ENCODE measurements at places on chromosomes 1 and 21. TPM values are rescaled to one million over a fixed set of nuclear protein-coding genes. Genes with fewer than 3 reads are reported as not detected.

GRCh38 chr1:112985123-112985522 is 29.1 kb upstream of the SLC16A1 start:
- no peak for DNase-seq

DNA sequence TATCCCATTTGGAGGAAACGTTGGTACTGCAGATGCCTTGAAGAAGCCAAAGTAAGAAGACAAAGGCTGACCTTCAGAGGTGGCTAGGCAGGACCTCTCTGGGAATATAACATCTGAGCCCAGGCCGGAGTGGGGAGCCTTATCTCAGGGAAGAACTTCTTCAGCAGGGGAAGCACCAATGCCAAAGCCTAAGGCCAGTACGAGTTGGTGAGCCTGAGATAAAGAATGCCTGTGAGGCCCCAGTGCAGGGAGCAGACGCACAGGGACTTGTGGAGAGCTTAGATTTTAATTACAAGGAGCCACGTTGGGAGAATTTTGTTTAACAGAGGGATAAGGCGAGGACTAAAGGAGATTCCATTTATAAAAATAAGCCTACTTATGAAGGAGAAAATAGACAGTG is 468.8 kb upstream of the RUNX1 start:
- no peak for DNase-seq

DNA sequence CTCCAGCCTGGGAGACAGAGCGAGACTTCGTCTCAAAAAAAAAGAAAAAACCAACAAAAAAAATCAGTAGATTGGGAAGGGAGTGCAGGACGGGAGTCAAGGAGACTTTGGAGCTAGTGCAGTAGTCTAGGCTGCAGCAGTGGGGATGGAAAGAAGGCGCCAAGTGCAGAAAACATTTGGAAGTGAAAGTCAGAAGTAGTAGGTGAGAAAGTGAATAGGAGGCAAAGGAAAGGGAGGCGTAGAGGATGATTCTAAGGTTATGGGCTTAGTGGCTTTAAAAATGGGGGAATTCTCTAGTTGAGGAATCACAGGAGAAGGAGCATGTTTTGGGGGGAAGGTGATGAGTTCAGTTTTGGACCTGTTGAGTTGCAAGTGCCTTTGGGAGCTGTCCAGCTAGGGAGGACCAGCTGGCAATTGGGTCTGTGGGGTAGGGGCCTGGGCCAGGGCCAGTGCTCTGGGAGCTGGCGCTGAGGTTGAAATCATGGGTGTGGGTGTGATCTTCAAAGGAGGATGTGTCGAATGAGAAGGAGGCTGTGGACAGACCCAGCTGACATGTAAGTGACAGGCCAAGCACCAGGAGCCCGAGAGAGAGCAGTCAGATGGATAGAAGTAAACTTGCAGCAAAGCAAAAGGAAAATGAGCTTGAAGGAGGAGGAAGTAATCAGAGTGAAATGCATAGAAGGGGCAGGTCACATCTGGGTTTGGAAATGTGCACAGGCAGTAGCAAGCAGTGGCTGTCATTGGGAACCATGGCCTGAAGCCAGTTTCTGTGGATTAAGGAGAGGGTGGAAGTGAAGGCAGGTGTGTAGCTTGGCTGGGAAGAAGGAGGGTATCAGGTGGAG is 15.8 kb downstream of the TMCC2 start:
- no peak for DNase-seq

DNA sequence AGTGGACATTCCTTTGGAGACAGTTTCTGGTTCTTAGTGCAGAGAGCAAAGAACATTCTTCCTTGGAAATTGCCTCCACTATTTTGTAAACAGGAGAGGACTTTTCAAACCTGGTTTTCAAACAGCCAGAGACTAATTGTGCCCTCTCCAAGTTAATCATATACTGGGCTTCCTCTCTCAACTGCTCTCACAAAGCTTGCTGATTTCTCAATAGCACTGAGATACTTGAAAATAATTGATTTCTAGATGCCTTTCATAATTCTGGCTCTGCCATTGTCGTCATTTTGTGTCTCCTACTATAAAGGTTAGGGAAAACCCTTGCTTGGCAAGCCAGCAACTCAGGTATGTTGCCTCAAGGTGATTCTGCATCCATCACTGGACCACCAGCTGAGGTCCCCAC is 56.0 kb downstream of the KCNJ15 start:
- no peak for DNase-seq

DNA sequence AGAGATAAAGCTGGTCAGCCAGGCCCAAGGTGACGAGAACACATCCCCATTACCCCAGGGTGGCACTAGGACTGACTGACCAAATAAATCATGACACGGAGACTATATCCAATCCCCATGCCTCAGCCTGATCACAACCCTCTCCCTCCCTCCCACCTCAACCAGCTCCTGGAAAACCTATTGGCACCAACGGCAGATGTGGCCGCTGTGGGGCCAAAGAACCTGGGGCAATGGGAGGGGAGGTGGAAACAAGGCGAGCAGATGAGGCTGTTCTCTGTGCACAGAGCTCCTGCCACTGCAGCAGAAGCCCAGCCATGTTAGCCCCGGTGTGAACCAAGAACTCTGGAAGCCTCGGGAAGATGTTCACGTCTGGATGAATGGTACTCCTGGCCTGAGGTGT is 77.6 kb downstream of the CD247 start:
- no peak for DNase-seq

DNA sequence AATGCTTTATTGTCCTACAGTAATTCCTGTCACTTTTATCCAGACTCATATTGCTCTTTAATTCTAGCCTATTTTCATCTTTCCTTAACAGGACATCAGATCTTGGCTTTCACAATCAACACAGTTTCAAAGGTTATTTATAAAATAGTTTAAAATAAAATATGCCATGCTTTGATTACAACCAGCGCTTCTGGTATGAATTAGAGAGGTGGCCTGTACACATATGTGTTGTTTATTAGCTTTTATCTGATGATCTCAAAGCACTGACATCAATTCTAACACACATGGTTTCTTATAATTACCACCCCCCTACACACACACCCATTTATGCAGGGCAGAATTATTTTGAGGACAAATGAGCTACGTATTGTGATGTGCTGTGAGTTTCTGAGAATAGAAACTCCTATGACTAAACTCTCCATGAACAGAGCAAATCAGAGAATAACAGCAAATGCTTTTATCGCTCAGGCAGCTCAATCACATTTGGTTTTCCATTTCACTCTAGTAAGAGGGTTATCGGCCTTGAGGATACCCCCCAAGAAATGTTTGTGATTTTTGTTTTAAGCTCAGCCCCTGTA is 18.0 kb downstream of the CD247 start:
- DNase-seq, result no peak

- no peak for DNase-seq
Measured at GRCh38 chr1:49527606-49528305, 496.0 kb downstream of the AGBL4 start.

The SNX7 gene
- polyA plus RNA-seq, result 27.0 TPM

- no peak for DNase-seq
Measured at GRCh38 chr1:40769815-40770214, 13.8 kb upstream of the KCNQ4 start.

- no peak for DNase-seq
Measured at GRCh38 chr1:71298633-71299032, 217.8 kb upstream of the ZRANB2 start.

DNA sequence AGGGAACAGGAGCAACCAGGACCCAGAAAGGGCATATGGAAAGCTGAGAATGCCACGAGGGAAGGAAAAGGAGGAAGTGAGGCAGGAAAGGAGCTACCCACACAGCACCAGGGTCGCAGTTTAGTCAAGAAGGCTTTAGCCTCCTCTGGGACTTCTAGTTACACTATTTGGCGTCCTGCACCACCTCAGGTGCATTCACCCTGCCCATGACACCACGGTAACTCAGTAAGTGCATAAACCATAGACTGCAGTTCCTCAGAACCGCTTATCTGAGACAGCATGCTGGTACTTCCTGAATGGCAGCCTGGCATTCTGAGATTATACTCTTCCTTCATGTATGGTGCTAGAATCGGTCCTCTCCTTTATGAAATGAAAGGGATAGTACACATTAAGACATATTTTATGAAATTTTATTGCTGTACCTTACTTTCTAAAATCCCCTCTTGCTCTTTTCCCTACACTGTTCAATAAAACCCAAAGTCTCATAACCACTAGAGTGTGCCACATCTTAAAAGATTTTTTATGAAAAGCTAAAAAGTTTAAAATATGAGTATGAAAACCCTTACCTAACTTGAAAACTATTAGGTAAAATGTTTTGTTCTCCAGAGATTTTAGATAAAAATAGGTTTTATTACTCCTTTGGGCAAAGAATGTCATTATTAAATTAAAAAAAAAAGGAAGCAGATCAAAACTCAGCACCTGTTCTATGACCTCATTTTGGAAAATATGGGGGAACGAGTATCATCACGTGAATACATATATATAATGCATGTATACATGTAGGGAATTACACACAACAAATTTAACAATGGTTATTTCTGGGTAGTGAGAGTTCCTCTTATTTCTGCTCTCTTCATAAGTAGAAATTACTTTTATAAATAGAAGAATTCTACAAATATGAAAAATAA is 67.3 kb downstream of the VAV3 start:
- no peak for DNase-seq

The TACSTD2 gene
- polyA plus RNA-seq, result 0.28 TPM

GRCh38 chr1:34946211-34946610 is 16.8 kb upstream of the DLGAP3 start:
- DNase-seq, result no peak

- peak; percentile 52 for DNase-seq
Measured at GRCh38 chr1:230730977-230731376, 16.2 kb upstream of the CAPN9 start.

- DNase-seq, result no peak
Measured at GRCh38 chr21:28344985-28345384, 647.7 kb downstream of the LTN1 start.

The HUNK gene
- polyA plus RNA-seq, result 6.3 TPM

- no peak for DNase-seq
Measured at GRCh38 chr1:243746751-243747150, 103.3 kb downstream of the AKT3 start.

- no peak for DNase-seq
Measured at GRCh38 chr21:25428537-25428936, 178.7 kb downstream of the MRPL39 start.

- no peak for DNase-seq
Measured at GRCh38 chr1:210328032-210328745, 513 bp upstream of the HHAT start.

The ETV3L gene
- not detected for polyA plus RNA-seq

DNA sequence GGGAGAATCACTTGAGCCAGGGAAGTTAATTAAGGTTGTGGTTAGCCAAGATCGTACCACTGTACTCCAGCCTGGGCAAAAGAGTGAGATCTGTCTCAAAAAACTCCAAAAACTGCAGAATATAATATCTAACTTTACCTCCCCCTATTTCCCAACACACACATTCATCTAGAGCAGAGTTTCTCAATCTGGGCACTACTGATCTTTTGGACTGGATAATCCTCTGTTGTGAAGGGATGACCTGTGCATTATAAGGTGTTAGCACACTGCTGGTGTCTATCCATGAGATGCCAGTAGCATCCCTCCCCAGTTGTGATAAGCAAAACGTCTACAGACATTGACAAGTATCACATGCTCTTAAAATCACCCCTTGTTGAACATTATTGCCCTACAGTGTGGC is 61.8 kb downstream of the RGS13 start:
- no peak for DNase-seq

The AMY2B gene
- polyA plus RNA-seq, result 15.7 TPM

- DNase-seq, result no peak
Measured at GRCh38 chr1:2267862-2268261, 39.7 kb downstream of the SKI start.

- peak; percentile 49 for DNase-seq
Measured at GRCh38 chr1:183242556-183242955, 56.5 kb downstream of the LAMC2 start.

GRCh38 chr1:164659621-164660411 is 100.8 kb downstream of the PBX1 start:
- DNase-seq, result no peak

GRCh38 chr1:156895455-156895812 is 1.9 kb downstream of the PEAR1 start:
- no peak for DNase-seq

- no peak for DNase-seq
Measured at GRCh38 chr1:8389958-8390535, 72.1 kb downstream of the SLC45A1 start.

DNA sequence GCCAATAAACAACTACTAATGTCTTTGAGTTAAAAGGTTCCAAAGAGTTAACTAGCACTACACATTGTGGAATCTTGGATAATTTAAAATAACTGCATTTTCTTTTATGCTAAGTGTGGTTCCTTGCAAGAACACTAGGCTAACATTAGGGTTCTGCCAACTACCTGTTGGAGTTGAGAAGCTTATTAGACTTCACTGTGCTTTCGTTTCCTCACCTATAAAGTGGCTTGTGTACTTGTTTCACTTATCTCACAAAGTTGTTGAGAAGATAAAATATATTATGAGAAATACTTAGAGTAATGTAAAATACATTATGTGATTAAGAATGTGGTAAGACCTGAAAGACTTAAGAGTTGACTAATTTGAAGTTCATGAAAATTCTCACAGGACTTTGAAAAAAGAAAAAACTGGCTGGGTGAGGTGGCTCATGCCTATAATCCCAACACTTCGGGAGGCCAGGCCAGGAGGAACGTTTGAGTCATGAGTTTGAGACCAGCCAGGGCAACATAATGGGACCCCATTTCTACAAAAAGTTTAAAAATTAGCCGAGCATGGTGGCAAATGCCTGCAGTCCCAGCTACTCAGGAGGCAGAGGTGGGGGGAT is 5.6 kb upstream of the RRAGC start:
- no peak for DNase-seq

GRCh38 chr21:41970106-41970391 is 16.2 kb upstream of the C2CD2 start:
- DNase-seq, result no peak

DNA sequence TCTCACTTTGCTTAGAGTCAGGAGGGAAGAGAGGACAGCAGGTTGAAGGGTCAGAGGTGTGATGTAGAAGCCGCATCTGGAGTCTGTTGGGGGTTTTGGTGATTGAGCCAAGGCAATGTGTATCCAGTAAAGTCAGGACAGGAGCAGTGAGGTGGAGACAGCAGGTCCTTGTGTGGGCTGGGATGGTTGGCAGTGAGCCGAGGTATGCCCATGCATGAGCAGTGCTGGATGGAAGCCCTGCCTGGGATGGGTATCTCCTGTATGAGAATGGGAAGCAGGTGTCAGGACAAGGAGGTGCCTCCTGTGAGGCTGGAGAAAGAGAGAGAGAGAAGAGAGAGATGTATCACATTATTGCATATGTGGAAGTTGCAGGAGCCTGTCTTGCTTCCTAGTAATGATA is 90.0 kb downstream of the OBSCN start:
- DNase-seq, result no peak

The AMY1C gene
- polyA plus RNA-seq, result not detected

- no peak for DNase-seq
Measured at GRCh38 chr1:97849345-97850340, 71.2 kb downstream of the DPYD start.

GRCh38 chr1:170874671-170875070 is 60.7 kb upstream of the MROH9 start:
- DNase-seq, result no peak

The SYPL2 gene
- 219 TPM for polyA plus RNA-seq

DNA sequence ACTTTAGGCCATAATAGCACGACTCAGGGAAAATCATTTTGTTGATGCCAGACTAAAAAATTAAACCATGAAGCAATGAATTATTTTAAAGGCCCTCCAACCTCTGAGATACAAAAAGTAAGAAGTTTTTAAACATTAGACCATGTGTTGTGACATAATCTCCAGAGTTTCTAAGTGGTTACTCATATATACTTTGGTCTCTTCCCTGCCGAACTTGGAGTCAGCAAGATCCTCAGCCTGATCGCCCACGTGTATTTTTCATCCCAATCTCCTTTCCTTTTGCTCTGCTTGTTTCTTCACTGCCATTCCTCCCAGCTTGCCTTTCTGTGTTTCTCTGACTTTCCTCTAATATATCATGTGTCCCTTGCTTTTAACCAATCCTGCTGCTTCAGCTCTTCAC is 3.8 kb downstream of the ARV1 start:
- no peak for DNase-seq

The GJA4 gene
- polyA plus RNA-seq, result 49.9 TPM
